Fibroblast of skin of abdomen (primary cell): ENCODE measurements at places on chromosomes 1 and 21.

DNA sequence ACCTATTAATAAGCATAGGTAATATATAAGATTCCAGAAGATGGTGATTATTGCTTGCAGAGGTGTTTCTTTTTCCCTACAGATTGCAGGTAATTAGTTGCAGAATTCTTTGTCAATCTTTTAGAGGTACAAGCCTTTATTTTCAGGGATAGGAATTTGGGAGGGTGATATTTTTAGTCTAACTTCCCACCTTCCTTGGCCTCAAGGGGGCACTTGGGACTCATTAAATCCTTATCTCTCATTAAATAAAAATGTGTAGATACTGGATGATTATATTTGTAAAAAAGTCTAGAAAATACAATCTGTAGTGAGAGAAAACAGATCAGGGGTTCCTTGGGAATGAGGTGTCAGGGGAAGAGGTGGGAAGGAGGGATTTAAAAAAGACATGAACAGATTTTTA, 179.2 kb downstream of the PATJ start:
- no peak for DNase-seq

DNA sequence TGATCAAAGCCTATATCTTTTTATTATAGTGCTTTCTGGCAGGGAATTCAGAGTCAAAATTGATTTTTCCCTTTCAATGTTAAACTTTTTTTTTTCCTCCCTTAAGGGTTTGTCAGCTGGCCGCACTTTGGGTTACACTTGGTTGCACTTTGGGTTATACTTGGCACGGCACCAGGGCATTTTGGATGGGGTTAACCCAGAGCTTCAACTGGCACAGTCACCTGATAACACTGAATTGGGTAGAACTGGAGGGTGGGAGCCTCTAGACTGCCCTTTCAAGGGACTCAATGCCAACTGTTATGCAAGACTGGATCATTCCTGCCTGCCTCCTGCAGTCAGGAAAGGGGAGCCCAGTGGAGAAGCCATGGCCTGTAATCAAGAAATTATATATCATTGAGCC, 211.5 kb downstream of the KCNJ6 start:
- DNase-seq: no peak

GRCh38 chr1:236457775-236458174, 63.7 kb downstream of the EDARADD start:
- no peak for DNase-seq

DNA sequence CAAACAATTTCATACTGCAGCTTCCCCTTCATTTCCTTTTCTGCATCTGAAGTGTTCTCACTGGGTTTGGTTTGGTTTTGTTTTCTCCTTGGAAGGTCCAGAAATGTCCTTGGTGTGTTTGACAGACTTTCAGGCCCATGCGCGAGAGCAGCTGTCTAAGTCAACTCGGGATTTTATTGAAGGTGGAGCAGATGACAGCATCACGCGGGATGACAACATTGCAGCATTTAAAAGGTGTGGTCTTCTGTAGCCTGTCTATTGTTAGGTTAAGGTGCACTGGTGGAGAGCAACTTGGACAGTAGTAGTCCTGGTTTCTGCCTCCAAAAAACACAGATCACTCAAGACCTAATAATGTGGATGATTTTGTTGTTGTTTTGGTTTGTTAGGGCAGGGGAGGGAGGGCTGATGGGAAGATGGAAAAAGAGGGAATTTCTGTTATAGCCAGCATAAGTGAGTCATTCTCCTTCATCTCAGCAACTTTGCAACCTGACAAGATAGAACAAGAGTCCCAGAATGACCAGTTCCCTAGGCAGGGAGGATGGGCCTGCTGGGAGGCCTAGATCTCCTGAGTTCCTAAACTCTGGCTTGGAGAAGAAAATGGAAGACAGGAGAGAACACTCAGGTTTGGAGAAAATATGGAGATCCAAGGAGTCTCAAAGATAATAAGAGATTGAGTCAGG, 12.5 kb downstream of the HAO2 start:
- no peak for DNase-seq

GRCh38 chr1:66300972-66301451, 232.9 kb upstream of the SGIP1 start:
- DNase-seq: no peak

DNA sequence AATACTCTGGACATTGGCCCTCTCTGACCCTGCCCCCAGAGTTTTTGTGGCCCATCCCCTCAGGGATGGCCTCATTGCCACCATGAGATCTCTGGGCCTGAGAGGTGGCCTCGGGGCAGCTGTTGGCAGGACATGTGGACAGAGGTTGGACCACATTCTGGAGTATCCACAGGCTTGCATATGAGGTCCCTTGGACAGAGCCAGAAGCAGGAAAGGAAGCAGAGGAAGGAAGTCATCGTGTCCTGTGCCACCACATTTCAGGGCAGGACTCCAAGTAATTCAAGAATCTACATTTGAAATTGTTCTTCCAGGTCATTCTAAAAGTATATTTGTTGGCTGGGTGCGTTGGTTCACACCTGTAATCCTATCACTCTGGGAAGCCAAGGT, 95.9 kb upstream of the PPP2R5A start:
- DNase-seq: no peak

- no peak for DNase-seq
Observed at GRCh38 chr1:40044110-40044509, 3.6 kb downstream of the CAP1 start.

- peak; percentile 68 for DNase-seq
Observed at GRCh38 chr1:40711465-40712404, 20.2 kb downstream of the NFYC start.

DNA sequence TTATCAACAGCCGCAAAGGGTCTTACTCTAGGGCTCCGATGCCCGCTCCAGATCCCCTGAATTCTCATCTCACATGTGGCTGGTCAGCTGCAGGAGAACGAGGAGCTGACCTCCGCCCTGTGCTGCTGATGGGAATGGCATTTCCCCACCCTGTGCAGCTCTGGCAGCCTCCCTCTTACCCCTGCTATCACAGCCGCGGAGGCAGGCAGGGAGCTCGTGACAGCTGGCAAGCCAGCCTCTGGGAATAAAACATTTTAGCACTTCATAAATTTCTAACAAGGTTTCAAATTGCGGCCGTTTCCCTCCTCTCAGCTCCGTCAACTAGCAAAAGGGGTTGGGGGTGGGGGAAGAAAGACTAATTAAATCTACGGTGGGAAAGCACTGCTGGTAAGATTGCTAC, 81.1 kb downstream of the DSCAM start:
- DNase-seq: peak; percentile 20

GRCh38 chr1:27049100-27049499, 36.5 kb upstream of the TENT5B start:
- peak; percentile 22 for DNase-seq

GRCh38 chr1:159171688-159172501, 480 bp downstream of the CADM3 start:
- no peak for DNase-seq
